ENCODE measurements at places on chromosomes 4 and X.
A peak's percentile ranks its signal among the peaks of the same experiment; 100 is the strongest.

DNA sequence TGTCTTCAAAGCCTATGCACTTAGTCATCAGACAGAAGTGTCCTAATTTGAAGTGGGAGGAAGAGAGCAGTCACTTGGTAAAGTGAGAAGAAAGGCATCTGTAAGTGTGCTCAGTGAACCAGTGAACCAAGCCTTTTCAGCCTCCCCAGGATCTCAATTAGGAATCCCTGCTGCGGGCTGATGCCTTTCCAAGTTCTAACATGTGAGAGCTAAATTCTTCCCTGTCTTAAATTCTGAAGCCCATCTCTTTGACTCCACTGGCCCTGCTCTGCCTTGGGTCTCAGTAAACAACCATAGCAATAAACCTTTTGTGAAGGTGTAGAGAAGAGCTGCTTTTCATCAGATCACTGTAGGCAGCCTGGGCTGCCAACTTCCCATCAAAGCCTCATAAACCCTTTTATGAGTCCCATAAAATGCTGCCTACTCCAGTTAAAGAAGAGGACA lies 701.2 kb upstream of the LCORL start:
- no peak overlapping the region for H3K27ac ChIP-seq
- H3K36me3 ChIP-seq = no peaks in the 10 kb centered on the region
- H3K4me1 ChIP-seq = no peaks in the 10 kb centered on the region
- no peaks in the 10 kb centered on the region for H3K27me3 ChIP-seq

GRCh38 chr4:2046031-2046961 lies 12.8 kb upstream of the NAT8L start:
- peak; percentile 16 for DNase-seq
- H3K4me1 ChIP-seq = peaks cover 3% of the 10 kb centered on the region
- no peak overlapping the region for H3K27ac ChIP-seq
- no peak overlapping the region for H3K4me3 ChIP-seq
- peaks cover 15% of the 10 kb centered on the region for H3K27me3 ChIP-seq
- no peaks in the 10 kb centered on the region for H3K36me3 ChIP-seq

DNA sequence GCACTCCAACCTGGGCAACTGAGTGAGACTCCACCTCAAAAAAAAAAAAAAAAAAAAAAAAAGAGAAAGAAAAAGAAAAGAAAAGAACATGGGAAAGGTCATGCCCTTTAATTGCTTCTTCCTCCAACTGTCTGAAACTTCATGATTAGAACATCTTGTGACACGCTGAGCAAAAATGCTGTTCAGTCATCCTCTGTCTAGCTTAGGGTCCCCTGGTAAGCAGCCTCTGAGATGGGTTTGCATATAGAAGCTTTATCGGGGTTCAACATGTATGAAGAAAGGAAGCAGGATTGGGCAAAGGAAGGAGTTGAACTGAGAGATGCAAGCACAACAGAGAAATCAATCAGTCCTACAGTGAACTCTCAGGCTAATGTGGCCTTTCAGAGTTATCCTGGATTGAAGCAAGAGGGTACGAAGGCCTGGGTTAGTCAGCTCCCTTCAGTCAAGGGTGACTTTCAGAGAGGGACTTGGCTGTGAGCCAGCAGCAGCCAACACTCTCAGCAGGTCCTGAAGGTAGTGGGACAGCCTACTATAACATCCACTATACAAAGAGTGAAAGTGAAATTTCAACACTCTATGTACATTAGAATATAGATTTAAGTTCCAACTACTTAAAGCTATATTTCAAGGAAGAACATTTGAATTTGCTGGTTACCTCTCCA lies 11.4 kb downstream of the MAOB start:
- no peaks in the 10 kb centered on the region for H3K36me3 ChIP-seq
- H3K4me3 ChIP-seq = no peak overlapping the region
- H3K27me3 ChIP-seq = peaks cover 7% of the 10 kb centered on the region
- H3K4me1 ChIP-seq = no peaks in the 10 kb centered on the region
- no peak for DNase-seq

DNA sequence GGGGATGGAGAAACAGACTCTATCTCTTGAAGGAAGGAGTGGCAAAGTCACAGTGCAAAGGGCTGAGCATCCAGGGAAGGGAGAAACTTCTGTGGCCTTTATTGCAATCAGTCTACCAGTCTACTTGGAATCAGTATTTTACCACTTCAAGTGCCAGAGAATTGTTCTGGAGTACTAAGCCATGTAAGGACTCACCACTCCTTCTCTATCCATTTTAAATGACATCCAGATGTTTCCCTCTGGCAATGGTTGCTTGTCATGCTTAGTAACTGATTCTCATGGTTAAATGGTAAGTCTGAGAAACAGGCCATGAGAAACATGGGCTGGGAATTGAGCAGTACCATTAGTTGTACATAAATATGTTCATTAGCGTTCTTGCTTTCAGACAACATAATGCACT lies 21.1 kb upstream of the SMIM10 start:
- H3K4me1 ChIP-seq = no peaks in the 10 kb centered on the region
- no peak for DNase-seq
- H3K27ac ChIP-seq = no peak overlapping the region

DNA sequence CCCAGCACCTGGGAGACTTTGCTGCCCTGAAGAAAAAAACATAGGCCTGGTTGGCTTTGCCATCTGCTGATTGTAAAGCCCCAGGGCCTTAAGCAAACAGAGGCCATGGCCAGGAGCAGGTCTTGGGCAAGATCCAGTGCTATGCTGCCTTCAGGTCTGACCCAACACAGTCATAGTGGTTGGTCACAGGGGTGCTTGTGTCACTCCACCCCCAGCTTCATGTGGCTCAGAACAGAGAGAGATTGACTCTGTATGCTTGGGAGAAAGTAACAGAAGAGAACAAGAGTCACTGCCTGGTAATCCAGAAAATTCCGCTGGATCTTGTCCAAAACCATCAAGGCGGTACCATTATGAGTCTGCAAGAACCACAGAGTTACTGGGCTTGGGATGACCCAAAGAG lies 24.4 kb upstream of the SMARCA5 start:
- H3K27ac ChIP-seq = no peak overlapping the region
- H3K27me3 ChIP-seq = peaks cover 15% of the 10 kb centered on the region
- H3K4me1 ChIP-seq = no peaks in the 10 kb centered on the region
- H3K4me3 ChIP-seq = no peak overlapping the region

DNA sequence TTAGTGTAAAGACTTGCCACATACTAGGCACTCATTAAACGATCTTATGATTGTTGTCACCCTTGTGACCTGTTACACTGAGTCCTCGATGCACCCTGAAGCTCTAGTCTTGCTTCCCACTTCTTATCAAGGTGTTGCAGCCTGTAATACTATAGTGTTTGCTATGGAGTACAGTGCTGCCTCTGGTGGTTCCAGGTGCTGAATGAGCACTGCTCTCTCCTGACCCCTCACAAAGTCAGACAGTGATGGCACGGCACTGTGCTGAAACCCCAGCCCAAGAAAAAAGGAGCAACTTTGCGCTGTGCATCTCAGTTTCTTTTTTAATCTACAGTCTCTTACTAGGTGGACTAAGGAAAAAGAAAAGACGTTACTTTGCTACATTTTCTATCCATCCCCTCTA lies 106.3 kb downstream of the GC start:
- no peaks in the 10 kb centered on the region for H3K4me1 ChIP-seq
- no peak overlapping the region for H3K4me3 ChIP-seq
- no peaks in the 10 kb centered on the region for H3K36me3 ChIP-seq
- H3K27ac ChIP-seq = no peak overlapping the region
- no peak for DNase-seq

GRCh38 chr4:88975958-88976774 lies 80.8 kb downstream of the FAM13A start:
- DNase-seq = no peak
- no peak overlapping the region for H3K4me3 ChIP-seq
- no peaks in the 10 kb centered on the region for H3K36me3 ChIP-seq

DNA sequence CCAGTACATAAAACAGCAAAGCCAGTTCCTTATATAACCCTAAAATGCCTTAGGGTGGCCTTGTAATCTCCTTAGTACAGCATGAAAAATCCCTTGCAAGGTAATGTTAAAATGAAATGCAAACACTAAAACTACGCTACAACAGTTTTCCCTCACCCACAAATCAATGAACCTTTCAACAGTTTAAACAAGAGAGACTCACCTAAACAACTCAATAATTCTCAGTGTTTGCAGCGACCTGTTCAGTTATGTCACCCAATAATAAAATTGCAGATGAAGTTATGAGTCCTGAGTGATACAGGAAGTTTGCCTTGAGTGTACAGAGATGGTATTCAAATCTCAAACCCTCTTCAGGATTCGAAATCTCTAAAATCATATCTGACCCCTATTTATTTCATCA lies 25.3 kb downstream of the TSPAN5 start:
- peaks cover 2% of the 10 kb centered on the region for H3K4me1 ChIP-seq
- H3K4me3 ChIP-seq = no peak overlapping the region
- H3K27ac ChIP-seq = no peak overlapping the region

DNA sequence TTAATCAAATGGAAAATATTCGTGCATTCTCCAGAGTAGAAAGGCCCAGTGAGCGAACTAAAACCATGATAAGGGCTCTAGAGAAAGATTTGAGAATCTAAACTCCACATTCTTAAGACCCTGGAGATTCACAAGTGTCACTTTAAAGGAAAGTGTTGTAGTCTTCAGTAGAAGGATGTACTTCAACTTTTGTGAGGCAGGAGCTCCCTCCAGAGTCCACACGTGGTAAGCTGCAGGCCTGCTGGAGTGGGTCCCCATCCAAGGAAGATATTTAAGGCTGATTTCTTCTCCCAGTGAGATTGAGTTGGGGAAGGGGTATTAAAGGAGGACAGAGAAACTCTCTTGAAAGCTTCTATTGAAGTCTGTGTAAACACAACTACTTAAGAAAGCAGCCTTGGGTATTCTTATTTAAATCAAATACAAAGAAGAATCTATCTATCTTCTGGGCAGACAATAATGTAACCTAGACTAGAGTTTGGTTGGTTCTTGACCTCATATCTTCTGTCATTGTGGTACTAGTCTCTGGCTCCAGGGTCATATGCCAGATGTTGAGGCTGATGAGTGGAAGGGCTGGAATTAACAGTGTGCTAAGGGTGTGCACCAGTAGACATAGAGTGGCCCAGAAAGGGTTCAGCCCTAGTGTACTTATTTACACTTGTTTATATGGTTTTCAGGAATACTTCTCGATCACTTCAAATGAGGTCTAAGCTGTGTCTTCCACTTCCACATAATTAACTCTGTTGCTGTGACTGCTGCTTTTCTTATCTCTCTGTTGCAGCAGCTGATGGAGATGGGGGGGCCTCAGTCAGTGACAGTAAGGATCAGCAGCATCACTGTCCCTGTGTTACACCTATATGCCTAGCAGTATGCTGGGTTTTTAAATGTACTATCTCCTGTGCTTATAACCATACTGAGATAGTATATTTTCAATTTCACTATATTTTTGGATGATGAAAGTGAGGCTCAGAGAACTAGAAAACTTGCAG lies 76.1 kb downstream of the HMGB2 start:
- H3K4me1 ChIP-seq = no peaks in the 10 kb centered on the region
- H3K36me3 ChIP-seq = no peaks in the 10 kb centered on the region
- no peaks in the 10 kb centered on the region for H3K27me3 ChIP-seq

DNA sequence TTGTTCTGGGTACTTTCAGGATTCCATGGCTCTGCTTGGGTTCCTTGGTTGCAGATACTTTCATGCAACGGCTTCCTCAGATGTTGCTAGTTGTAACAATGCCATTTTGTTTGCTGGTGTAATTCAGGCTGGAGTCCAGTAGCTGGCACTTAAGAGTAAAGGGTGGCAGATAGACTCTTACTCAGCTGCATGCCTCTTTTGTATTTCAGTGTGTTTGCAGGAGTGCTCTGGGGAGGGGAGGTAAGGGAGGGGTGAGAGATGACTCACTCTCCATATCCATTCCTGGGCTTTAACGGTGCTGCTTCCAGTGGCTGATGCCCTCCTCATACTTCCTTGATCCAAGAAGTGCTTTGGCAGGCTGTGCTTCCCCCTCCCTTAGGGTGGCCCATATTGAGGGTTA lies 155.2 kb downstream of the ZNF330 start:
- no peak for DNase-seq
- H3K4me3 ChIP-seq = no peak overlapping the region
- no peak overlapping the region for H3K27ac ChIP-seq
- no peaks in the 10 kb centered on the region for H3K36me3 ChIP-seq

GRCh38 chrX:127404161-127404560 lies 584.6 kb downstream of the PRR32 start:
- no peaks in the 10 kb centered on the region for H3K36me3 ChIP-seq
- no peak for DNase-seq
- no peak overlapping the region for H3K4me3 ChIP-seq
- H3K27ac ChIP-seq = no peak overlapping the region
- no peaks in the 10 kb centered on the region for H3K27me3 ChIP-seq

GRCh38 chr4:123481717-123482116 lies 85.1 kb downstream of the SPRY1 start:
- H3K27me3 ChIP-seq = peaks cover 2% of the 10 kb centered on the region
- no peak overlapping the region for H3K27ac ChIP-seq
- no peak overlapping the region for H3K4me3 ChIP-seq
- H3K36me3 ChIP-seq = no peaks in the 10 kb centered on the region
- DNase-seq = no peak

DNA sequence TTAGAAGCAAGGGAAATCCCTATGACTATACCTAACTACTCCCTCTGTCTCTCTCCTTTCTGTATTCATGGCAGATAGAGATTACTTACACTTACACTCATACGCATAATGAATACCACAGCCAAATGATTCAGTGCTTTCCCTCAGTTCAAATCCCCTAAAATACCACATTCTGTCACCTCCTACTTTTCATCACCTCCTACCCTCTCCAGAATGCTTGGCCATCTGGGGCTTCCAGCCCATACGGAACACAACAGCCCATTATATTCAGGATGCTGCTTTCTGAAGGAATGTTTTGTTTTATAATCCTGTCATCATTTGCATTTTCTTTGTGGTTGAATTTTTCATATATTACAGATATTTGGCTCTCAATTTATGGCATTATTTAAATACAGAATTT lies 361.6 kb downstream of the GRIA2 start:
- no peak overlapping the region for H3K27ac ChIP-seq
- H3K36me3 ChIP-seq = no peaks in the 10 kb centered on the region

- H3K4me1 ChIP-seq = peaks cover 2% of the 10 kb centered on the region
- no peaks in the 10 kb centered on the region for H3K27me3 ChIP-seq
- H3K36me3 ChIP-seq = peaks cover 8% of the 10 kb centered on the region
- no peak overlapping the region for H3K27ac ChIP-seq
- DNase-seq = no peak
- no peak overlapping the region for H3K4me3 ChIP-seq
Measured at GRCh38 chr4:88738180-88738579, 40.6 kb upstream of the NAP1L5 start.

DNA sequence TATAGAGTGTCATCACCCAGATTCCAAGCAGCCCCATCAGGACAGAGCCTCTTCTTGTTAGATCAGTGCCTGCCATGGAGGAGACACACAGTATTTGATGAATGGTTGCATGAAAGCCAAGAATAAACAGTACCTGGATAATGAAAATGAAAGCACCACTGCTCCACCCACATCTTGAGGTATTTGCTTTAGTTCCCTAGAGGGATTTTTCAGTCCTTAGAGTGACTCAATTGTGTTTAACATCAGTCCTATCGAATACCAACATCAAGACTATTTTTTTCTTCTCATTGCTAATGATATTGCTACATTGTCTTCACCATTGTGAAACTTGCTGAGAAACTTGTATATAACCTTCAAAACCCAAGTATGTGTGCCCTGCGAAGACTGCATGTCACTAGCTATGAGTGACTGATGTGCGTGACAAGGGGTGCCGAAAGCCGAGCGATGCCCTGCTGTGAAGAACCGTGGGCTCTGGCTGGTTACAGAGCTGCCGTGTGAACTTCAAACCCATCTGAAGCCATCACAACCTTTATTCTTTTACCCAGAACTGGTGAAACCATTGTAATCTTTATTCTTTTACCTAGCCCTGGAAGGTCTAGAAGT lies 211.3 kb upstream of the FAT1 start:
- no peak overlapping the region for H3K27ac ChIP-seq
- DNase-seq = no peak
- H3K36me3 ChIP-seq = no peaks in the 10 kb centered on the region
- H3K27me3 ChIP-seq = no peaks in the 10 kb centered on the region
- H3K4me1 ChIP-seq = no peaks in the 10 kb centered on the region
- no peak overlapping the region for H3K4me3 ChIP-seq
